Stimulated activated CD4-positive, alpha-beta T cell treated with anti-CD3 and anti-CD28 coated beads, TNF-alpha, amount 100 ng/mL, for 4 hours (primary cell): ENCODE measurements at places on chromosomes 12 and 14.
A peak's percentile ranks its signal among the peaks of the same experiment; 100 is the strongest.

DNA sequence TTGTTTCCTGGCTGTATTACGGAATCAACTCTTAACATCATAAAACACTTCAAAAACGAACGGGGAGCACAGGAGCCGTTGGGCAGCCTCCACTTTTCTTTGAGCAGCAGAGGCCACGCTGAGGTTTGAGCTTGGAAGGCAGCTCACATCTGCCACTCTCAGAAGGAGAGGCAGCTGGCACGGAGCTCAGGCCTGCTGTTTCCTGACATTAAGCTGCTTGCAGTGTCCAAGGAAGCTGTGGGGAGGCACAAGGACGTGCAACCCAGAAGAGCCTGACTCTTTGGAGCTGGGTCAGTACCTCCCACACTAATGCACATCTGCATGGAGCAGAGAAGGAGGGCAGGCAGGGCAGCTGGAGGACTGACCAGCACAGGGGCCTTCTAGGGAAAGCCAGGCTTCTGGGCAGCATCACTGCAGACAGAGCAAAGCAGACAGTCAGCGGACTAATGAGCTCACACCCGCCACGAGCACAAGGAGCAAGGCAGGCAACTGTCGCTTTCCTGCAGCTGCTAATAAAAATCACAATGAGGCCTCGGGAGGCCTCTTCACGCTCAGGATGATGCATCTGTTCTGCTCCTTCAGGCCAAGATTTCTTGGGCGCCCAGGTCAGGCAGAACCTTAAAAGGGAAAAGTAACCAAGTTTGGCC lies 211.1 kb downstream of the GLT1D1 start:
- DNase-seq: no peak

DNA sequence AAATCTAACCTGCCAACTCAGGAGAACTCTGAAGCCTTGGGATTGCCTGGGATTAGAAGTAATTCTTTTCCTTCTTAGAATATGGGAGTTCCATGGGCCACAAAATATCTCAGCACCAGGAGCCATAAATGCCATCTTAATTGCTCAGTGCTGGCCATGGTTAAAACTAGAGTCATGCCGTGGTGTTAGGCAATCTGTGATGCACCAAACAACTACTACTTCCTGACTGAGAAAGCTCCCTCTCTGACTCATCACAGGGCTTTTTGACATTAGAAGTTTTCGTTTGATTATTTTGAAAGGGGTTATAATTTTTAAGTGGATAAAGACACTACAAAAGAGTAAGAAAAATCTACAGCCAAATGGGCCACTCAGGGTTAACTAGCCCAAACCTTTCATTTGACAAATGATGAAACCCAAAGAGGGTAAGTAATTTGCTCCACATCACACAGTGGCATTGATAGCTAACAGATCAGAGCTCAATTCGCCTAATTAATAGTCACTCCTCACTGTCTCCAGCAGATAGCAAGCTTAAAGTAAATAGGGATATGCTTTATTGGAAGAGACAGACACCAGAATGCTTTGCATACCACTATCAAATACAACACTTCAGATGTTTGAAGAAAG lies 377.3 kb downstream of the EMP1 start:
- DNase-seq: no peak

GRCh38 chr12:102816816-102817434 lies 100.1 kb downstream of the PAH start:
- DNase-seq: no peak

- DNase-seq: no peak
Observed at GRCh38 chr12:98679611-98680005, 34.5 kb downstream of the APAF1 start.

DNA sequence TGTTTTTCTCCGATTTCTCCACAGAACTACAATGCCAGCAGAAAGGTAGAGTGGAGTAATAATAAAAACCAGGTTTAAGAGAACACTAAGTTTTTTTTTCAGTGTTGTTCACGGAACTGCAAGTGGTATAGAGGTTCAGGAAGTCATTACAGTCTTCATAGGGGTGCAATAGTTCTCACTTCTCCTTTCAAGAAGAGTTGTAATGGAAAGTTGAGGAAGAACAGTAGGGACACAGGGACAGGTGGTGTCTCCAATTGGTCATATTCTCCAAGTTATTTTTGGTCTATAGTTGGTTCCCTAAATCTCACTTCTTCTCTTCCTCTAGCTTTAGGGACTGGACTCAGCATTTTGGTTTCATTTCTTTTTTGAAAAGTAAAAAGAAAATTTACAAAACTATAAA lies 894.0 kb downstream of the NRXN3 start:
- no peak for DNase-seq

DNA sequence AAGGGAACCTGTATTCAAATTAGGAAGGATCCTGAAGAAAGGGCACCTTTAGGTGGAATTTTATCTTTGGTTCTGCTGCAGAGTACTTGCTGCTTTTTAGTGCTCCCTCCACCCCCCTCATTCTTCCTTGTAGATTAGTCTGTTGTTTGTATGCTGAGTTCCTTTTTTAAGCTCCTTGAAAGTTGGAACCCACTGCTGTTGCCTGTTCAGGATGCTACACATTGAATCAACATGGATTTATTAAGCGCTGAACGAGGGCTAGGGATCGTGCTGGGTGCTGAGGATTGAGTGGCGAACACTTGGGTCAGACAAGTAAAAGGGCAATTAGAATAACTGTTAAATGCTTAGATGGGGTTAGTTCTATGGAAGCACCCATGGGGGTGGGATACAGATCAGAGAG lies 884 bp upstream of the AMN1 start:
- DNase-seq: no peak

GRCh38 chr14:81018684-81019083 lies 63.3 kb downstream of the TSHR start:
- no peak for DNase-seq

GRCh38 chr12:92619730-92620684 lies 82.8 kb upstream of the PLEKHG7 start:
- DNase-seq: no peak

DNA sequence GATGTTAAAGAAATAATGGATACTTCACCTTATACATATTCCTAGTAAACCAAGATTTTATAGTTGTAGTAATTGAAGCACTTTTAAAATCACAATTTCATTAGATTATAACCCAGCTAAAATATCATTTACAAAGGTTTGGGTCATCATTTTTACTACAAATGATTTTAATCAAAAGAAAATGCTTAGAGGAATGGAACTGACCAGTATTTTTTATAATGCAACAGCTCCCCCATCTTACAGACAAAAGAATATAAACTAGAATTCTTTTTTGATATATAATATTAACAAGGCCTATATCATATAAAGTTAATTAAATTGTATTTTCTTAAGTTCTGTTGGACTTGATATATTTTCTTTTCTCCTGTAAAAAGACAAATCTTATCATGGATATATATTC lies 20.4 kb upstream of the LRFN5 start:
- DNase-seq: no peak

GRCh38 chr14:44940211-44940610 lies 21.5 kb downstream of the KLHL28 start:
- DNase-seq: no peak

GRCh38 chr12:52703878-52704277 lies 554 bp upstream of the KRT77 start:
- no peak for DNase-seq

DNA sequence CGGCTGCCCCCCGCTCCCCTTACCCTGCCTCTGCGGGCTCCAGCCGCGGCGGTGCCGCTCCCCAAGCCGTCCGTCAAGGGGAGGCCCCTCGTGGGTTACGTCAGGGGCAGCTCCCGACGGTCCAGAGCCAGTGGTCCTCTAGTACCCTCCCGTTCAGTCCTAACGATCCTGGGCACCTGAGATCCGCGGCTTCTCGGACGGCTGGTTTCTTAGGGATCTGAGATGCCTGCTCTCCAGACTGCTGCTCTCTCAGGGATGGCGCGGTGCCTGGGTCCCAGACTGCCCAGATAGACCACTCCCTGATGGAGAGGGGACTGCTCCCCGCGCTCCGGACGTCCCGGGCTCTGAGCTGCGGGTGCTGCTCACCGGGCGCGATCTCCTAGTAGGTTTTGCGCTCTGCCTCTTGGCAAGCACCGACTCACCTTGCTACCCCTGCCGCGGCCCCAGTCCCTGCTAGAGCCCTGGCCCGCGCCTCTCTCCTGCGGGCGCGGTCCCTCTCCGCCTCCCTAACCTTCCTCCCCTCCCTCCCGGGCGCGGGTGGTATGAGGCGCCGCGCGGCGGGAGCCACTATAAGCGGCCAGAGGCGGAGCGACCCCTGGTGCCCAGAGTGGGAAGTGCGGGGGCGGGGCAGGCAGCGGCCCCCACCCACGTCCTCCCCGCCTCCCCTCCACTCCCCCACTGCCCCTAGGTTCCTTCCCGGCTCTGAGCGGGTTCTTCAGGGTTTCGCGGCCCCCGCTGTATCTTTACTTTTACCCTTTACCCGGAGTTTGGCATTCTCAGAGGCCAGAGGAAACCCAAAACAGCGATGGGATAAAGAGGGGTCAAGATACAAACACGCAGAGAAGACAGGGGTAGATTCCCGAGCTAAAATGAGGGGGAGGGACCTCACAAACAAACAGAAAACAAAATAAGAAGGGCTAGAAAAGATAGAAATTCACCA lies at the start of gene C1QL4:
TSS of gene C1QL4 (minus strand) at position 544 of the 940 bp plus-strand sequence. CDS start 711 bp downstream, outside the sequence.
- peak; percentile 79 for DNase-seq

DNA sequence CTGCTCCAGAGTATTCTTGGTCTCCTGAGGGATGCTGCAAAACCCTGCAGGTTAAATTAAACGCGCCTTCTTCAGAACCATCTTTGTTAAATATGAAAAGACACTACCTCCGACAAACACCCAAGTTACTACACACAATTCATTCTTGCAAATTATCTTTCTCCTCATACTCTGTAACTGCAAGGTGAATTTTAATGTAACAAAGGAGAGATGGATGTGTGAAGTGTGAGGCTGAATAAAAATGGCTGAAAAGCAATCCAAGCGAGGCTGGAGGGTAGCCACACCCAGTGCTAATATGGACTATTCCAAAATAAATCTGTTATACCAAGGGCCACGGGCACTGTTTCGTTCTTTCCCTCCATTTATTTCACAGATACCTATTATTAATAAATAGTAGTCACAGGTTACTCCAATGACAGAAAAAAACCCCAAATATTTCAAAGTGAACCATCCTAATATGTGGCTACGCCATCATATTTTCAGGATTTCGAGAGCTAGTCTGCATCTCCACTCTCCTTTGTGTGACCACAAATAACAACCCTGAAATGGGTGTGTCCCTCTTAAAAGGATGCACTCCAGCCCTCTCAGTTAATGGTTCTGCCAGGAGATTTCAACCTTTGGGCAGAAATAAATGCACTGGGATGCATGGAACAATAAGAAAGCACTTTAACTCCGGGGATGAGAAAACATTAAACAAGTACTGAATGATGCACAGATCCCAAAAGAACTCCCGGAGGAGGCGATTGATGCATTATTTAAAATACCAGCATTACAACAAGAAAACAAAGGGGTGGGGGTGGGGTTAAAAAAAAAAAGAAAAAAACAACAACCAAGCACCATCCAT lies 53.1 kb upstream of the CCDC175 start:
- no peak for DNase-seq

GRCh38 chr14:103830511-103831270 lies 16.7 kb downstream of the PPP1R13B start:
- no peak for DNase-seq

GRCh38 chr14:56648508-56649301 lies 69.1 kb downstream of the TMEM260 start:
- DNase-seq: no peak

- no peak for DNase-seq
Observed at GRCh38 chr12:69501154-69501895, 31.1 kb downstream of the FRS2 start.

DNA sequence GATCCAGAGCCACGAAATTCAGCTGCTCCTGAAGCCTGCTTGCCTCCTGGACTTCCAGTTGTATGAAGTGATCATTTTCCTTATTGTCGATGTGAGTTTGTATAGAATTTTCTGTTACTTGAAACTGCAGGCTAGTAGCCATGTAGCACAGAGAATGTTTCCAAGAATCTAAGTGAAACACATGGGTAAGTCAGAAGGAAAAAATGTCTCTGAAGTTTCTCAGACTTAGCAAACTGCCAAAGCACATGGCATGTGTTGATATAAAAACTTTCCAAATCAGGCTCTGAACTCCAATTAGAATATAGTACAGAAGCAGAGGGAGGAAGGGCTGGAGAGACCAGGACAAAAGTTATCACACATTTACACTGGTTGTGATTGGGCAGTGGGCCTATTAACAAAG lies 9.8 kb upstream of the PCNX1 start:
- no peak for DNase-seq

DNA sequence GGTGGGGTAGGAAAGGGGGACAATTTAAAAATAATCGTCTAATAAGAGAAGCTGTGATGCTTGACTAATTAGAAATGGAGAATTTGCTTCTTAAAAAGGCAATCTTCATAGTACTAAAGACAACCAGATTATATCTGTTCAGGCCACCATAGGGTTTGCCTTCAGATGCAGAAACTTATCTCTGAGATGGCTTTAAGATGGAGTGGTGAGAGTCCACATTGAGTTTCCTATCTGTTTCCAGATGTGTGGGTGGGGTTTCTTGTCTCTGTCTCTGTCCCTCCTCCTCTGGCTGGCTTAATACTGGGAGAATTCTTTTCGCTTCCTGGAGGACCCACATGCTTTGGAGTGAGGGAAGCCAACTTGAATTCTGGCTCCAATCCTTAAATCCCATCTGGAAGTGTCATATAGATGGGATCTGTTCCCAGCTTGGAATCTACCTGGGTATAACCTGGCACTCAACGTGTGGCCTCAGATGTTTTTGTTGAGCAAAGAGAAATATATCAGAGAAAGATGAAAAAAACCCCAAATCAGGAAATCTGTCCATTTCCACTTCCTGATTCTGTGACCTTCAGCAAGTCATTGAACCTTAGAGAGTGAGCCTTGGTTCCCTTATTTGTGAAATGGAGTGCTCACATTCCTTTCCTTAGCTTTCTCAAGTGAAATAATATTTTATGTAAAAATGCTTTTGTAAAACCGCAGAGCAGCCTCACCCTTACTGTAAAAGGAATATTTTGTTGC lies 66.4 kb downstream of the CHST11 start:
- DNase-seq: no peak

GRCh38 chr14:94170136-94170535 lies 4.0 kb upstream of the PPP4R4 start:
- DNase-seq: no peak

GRCh38 chr12:31797230-31797872 lies 68.5 kb upstream of the AMN1 start:
- no peak for DNase-seq

DNA sequence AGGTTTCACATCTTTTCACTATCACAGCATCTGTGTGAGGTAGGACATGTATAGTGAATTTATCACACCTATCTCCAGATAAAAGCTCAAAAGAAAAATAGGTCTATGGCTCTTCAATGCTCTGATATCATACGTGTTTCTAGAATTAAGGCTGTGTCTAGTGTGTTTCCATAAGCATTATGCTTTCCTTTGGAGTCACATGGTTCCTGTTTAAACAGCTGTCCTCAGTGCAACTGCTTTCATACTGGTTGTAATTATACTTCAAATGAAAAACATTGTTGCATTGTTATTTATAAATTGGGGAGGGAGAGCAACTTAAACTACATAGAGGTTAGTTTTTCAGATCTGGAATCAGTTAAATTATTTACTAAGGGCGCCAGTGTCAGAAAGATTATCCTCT lies 151.6 kb downstream of the SYT1 start:
- DNase-seq: no peak
